Left lobe of liver (tissue), 2 donors: ENCODE measurements at places on chromosomes 3 and 15.

GRCh38 chr3:11457135-11457534, 184.9 kb downstream of the ATG7 start:
- DNase-seq, result no peak

- peak; percentile 52 for DNase-seq
These were observed 9.7 kb downstream of the STOML1 start for GRCh38 chr15:73982222-73982962.

- DNase-seq, result no peak
These were observed 321.3 kb downstream of the MEX3B start for GRCh38 chr15:81724536-81724935.

DNA sequence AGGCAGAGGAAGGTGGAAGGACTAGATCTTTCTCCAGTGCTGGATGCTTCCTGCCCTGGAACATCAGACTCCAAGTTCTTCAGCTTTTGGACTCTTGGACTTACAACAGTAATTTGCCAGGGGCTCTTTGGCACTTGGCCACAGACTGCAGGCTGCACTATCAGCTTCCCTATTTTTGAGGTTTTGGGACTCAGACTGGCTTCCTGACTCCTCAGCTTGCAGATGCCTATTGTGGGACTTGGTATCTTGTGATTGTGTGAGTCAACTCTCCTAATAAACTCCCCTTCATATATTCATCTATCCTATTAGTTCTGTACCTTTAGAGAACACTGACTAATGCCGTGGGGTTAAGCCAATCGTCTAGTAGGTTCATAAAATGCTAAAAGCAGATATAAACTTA, 8.8 kb upstream of the B3GNT5 start:
- DNase-seq, result no peak
